Stimulated activated CD4-positive, alpha-beta T cell treated with anti-CD3 and anti-CD28 coated beads, Interleukin-15, amount 100 ng/mL, for 48 hours (primary cell): ENCODE measurements at places on chromosomes 1 and 21.

- DNase-seq = no peak
Measured at GRCh38 chr21:41406340-41406739, 19.7 kb upstream of the MX1 start.

DNA sequence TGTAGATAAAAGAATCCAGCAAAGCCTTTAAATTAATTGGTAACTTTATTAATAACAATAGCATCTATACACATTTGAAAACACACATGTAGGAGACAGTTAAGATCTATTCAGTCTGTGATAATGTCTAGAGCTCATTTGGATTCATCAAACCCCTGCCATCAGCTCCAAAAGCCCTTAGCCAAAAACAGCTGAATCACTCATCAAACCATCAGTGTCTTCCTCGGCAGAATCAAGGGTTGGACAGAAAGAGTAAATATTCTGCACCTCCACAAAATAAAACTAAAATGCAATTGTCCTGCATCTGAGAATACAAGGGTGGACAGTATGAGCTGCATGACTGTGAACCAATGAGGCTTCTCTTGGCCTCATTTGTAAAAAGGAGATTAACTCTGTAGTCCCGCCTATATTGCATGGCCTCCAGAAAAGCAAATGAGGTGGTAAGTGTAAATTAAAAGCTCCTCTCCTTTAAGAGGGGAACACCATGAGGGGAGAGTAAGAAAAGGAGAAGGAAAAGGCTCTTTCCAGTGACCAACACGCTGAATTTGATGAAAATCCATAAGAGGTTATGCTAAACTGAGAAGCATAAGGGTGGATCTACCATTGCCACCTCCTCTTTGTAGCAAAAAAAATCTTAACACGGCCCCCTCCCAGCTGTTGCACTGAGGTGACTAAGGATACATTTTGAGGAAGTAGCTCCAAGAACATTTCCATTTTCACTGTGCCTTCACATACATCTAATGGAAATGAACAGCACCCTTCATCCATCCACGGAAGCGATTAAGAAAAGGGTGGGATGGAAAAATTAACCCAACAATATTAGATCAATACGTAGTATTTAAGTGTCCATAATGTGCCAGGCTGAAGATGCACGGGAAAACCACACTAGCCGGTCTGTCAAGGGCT, 14.7 kb upstream of the BOLA1 start:
- peak; percentile 20 for DNase-seq

DNA sequence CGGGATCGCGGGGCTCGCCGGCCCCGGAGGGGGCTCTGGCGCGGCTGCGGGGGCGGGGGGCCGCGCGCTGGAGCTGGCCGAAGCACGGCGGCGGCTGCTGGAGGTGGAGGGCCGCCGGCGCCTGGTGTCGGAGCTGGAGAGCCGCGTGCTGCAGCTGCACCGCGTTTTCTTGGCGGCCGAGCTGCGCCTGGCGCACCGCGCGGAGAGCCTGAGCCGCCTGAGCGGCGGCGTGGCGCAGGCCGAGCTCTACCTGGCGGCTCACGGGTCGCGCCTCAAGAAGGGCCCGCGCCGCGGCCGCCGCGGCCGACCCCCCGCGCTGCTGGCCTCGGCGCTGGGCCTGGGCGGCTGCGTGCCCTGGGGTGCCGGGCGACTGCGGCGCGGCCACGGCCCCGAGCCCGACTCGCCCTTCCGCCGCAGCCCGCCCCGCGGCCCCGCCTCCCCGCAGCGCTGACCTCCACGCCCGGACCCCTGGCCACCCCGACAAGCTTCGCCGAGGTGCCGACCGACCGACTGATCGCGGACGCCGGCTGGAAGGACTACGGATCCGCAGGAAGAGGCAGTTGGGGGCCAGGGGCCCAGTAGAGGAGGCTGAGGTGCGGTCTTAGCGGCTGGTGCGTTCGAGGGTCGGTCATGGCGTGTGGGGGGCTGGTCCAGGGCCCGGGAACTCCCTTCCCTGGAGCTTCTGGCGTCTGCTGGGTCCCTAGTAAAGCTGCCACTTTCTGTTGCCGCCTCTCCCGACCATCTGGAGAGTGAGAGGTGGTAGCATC, 711 bp downstream of the TRNP1 start:
- DNase-seq = no peak

GRCh38 chr1:42322577-42322976, 12.5 kb downstream of the FOXJ3 start:
- no peak for DNase-seq
